ENCODE measurements at places on chromosomes 11 and 22. TPM values are rescaled to one million over a fixed set of nuclear protein-coding genes. Genes with fewer than 3 reads are reported as not detected.

PANX2 gene
- total RNA-seq, result 3.3 TPM

MUC6 gene
- total RNA-seq, result not detected

DNA sequence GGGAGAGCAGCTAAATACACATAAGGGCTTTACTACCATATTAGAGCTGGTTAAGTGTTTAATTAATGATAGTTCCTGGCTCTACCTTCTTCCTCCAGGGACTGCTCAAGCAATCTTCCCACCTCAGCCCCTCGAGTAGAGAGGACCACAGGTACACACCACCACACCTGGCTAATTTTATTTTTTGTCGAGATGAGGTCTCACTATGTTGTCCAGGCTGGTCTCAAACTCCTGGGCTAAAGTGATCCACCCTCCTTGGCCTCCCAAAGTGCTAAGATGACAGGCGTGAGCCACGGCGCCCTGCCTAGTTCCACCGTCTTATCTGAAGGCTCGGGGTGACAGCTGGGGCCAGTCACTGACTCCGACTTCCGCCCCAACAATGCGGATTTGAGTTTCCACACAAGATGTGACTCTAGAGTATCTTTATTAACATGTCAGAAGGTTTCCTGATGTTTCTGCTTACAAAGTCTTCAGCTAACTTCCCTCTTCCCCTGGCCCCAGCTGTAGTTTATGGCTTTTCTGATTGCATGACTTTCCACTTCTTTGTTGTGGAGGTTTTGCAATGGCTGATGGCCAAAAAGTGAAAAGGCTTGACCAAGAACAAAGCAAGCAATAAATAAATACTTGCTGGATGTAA, 16.8 kb downstream of the TPST2 start:
- no peak for DNase-seq
- no peak overlapping the region for H3K27ac ChIP-seq
- H3K4me1 ChIP-seq, result peaks cover 20% of the 10 kb centered on the region
- H3K4me3 ChIP-seq, result no peak overlapping the region
- H3K36me3 ChIP-seq, result peaks cover 3% of the 10 kb centered on the region
- H3K27me3 ChIP-seq, result no peaks in the 10 kb centered on the region

GRCh38 chr22:31940506-31940905, 3.8 kb upstream of the YWHAH start:
- no peak for DNase-seq
- H3K4me1 ChIP-seq, result peaks cover 14% of the 10 kb centered on the region
- H3K27ac ChIP-seq, result no peak overlapping the region
- H3K36me3 ChIP-seq, result no peaks in the 10 kb centered on the region
- no peaks in the 10 kb centered on the region for H3K27me3 ChIP-seq

GRCh38 chr11:819943-820649, 1.4 kb downstream of the PNPLA2 start:
- no peaks in the 10 kb centered on the region for H3K27me3 ChIP-seq
- peaks cover 14% of the 10 kb centered on the region for H3K4me1 ChIP-seq
- DNase-seq, result peak; percentile 94

DNA sequence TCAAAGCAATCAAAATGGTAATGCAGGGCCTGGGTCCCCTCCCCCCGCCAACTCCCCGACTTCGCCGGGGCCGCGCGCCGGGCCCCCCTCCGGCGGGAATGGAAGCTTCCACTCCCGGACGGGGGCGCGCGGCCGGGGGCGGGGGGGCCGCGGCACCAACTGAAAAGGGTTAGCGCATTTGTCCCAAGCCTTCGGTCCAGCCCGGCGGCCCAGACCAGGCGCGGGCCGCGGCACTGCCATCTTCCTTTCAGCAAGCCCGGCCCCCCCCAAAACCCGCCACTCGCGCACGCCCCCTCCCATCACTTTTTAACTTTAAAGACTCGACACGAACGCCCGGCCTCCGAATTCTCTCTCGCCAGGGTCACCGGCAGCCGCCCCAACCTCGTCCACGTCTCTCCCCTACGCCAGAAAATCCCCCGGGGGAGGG, 2.8 kb downstream of the PHF21B start:
- H3K36me3 ChIP-seq, result peaks cover 3% of the 10 kb centered on the region
- no peak overlapping the region for H3K27ac ChIP-seq
- H3K27me3 ChIP-seq, result peaks cover 57% of the 10 kb centered on the region
- no peak for DNase-seq

All from activated CD4-positive, alpha-beta memory T cell treated with anti-CD3 and anti-CD28 coated beads for 36 hours (primary cell).